Stimulated activated CD8-positive, alpha-beta memory T cell treated with anti-CD3 and anti-CD28 coated beads, Interleukin-15, amount 100 ng/mL, for 24 hours (primary cell): ENCODE measurements at places on chromosomes 2 and 18.

DNA sequence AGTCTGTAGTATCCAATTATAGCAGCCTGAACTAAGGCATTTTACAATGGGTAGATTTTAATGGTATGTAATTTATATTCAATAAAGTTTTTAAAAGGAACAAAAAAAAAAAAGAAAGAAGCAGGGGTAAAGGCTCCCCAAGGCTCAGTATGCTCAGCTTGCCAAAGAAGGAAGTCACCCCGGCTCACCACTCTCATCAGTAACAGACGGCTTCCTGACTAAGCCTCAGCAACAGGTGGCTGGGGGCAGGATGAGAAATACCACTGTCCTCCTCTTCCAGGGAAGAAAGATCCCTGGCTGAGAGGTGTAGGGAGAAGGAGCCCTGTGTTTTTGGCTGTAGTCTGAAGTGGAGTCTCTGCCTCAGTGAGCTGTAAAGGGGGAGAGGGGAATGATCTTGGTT lies 121.2 kb downstream of the ARHGEF4 start:
- no peak for DNase-seq

- DNase-seq = no peak
Measured at GRCh38 chr2:234794866-234795265, 157.0 kb upstream of the SH3BP4 start.

- no peak for DNase-seq
Measured at GRCh38 chr2:237692601-237693290, 65.4 kb downstream of the LRRFIP1 start.

DNA sequence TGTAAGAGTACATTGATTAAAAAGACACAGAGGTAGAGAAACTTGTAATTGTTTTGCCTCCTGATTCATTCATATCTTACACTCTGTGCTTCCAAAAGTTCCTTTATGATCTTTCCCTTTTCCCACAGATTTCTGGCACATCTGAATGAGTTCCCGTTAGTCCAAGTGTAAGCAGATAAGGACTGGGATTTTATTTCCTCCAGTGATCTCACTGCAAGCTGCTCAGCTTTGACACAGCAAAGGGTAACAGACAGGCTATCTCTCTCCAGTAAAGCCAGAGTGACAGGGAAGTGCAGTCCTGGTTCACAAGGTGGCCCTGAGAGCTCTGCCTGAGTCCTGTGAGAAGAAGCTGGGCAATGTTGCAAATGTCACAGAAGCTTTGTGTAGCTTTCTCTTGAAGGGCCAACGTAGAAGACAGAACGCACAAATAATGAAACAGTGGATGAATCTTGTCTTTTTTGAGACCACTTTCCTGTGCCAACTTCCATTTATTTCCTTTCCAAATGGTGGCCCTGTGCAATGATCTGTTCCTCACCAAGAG lies 32.5 kb upstream of the KCNE4 start:
- DNase-seq = no peak

- no peak for DNase-seq
Measured at GRCh38 chr18:49444581-49444980, 15.9 kb downstream of the DYM start.

DNA sequence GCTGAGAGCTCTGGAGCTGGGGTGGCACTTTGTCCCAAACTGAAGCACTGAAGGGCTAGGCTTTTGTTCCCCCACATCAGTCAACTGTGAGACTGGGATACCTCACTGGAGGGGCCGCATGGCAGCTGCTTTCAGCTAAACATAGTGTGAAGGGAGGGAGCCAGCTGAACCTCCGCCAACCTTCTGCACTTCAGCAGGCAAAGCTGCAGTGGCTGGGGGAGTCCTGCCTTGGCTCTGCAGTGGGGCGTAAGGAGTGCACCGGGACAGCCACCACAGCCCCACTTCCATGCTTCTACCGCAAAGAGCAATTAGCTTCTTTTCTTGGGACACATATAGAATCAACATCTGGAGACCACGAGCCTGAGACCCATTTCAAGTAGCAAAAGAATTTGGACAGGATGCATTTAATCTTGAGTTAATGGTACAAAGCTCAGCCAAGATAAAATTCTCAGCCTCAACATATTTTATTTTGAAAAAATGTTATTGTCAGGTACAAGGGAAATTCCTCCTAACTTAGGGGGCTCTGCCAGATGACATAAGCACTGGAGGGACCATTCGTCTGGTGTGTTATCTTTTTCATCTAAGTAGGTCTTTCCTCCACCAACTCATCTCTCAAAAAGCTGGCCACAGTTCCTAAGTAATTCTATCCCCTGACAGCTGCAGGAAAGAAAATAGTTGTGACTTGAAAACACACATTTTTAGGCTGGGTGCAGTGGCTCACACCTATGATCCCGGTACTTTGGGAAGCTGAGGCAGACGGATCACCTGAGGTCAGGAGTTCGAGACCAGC lies 25.6 kb upstream of the MYCN start:
- no peak for DNase-seq

- peak; percentile 43 for DNase-seq
Measured at GRCh38 chr2:191150600-191151330, at the start of gene STAT4. Gene STAT4 (minus strand): TSS chr2:191150994. CDS start chr2:191148203, 2,791 bp downstream.

DNA sequence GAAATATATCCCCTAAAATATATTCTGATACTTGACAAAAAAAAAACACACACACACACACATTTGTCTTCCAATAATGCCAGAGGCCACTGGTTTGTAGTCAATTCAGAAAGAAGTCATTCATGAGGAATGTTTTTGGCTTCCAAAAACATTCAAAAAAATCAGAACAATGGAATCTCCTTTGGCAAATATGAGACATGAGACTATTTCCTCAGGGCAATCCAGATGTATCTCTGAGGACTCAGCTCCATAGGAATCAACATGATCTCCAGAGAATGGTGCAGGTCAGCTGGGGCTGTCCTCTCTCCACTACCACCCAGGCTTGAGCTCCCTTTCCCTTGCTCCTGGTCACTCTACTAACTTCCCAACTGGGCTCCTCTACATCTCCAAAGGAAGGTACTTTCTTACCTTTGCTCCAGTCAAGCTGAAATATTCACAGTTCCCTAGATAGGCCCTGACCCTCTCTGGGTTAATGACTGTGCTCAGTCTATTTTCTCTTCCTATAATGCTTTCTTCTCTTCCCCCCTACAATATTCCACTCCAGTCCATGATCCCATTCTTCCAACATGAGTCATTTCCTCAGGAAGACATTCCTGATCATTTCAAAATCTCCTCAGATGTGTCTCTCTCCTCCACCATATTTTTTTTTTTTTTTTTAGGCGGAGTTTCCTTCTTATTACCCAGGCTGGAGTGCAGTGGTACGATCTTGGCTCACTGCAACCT lies 145.3 kb downstream of the C1D start:
- no peak for DNase-seq

DNA sequence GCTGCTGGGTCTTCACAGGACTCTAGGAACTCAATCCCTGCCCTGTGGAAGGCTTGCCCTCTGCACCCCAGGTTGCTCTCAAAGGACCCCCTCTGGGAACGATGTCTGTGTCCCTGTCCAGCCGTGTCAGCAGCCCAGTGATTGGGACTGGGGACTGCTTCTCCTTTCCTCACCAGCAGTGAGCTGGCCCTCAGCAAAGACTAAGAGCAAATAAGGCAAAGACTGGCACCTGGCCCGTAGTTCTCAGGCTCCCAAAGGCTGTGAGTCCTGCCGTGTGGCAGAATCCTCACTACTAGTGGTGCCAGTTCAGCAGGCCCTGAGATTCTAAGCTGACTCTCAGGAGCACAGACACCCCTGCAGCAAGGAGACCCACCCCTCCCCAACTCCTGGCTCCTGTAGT lies 47.8 kb downstream of the TMEM163 start:
- DNase-seq = no peak

DNA sequence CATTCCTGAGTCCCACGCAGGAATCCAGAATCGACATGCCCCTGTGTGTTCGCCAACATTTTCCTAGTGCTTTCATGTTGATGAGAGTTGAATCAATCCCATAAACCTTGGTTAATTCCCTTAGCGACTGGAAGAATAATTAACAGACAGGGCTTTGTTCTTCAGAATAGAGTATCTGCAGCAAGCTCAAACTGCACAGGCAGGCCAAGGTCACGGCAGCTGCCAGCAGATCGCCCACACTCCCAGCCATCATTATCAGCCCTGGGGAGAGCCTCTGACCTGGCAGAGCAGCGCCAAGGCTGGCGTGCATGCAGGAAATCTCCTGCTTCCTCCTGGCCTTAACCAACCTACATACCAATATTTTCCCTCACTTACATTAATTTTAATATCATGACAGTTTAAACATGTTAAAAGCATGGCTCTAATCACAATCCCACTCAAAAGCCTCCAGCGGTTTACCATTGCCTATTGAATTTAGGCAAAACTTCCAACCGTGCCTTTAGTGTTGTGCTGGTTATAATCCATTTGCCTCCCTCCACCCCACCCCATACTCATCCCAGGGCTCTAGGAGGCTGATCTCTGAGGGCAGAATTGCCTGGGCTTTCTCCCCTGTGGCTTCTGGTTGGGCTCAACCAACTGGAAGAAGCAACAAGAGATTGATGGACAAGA lies 46.8 kb upstream of the NCK2 start:
- DNase-seq = no peak

- no peak for DNase-seq
Measured at GRCh38 chr2:9634133-9634532, 3.3 kb upstream of the YWHAQ start.

GRCh38 chr2:232420463-232421188 lies 14.0 kb downstream of the ALPG start:
- DNase-seq = no peak

GRCh38 chr18:21735452-21736015 lies 5.1 kb upstream of the MIB1 start:
- DNase-seq = no peak

- DNase-seq = no peak
Measured at GRCh38 chr2:84796798-84797197, 84.1 kb downstream of the TRABD2A start.

DNA sequence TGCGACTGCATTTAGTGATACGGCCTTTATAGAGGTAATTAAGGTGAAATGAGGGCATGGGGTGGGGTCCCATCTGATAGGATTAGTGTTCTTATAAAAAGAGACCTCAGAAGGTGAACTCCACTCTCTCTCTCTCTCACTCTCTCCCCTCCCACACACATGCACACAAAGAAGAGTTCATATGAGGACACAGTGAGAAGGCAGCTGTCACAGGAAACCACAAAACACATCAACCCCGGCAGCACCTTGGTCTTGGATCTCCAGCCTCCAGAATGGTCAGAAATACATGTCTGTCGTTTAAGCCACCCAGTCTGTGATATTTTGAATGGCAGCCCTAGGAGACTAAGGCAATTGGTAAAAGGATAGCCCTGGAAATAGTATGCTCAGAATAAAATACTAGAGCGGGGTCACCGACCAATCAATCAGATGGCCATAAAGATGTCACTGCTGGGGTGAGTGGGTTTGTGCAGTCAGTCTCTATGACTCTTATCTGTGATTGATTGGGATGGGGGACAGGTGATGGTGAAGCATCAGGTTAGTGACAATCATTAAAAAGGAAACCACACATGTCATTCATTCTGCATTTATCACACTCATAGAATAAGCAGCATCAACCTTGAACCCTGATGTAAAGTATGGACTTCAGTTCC lies 118.9 kb upstream of the POU3F3 start:
- no peak for DNase-seq

DNA sequence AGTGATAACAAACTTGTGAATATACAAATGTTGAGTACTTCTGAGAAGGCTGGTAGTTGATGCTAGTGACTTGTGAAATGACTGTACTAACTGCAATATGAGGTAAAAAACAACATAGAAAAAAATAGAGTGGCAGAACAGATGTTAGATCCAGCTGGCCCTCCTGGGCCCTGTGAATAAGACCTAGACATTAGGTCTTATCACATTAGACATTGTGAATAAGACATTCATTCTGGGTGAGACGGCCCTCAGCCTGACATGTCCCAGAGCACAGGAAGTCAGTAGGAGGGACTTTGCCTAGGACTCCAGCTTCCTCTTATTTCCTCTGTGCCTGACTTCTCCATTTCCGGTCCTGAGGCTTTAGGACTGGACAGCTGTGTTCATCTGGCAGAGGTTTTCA lies 22.9 kb downstream of the DOK1 start:
- no peak for DNase-seq

- no peak for DNase-seq
Measured at GRCh38 chr2:181836583-181836982, 54.9 kb upstream of the ITPRID2 start.

DNA sequence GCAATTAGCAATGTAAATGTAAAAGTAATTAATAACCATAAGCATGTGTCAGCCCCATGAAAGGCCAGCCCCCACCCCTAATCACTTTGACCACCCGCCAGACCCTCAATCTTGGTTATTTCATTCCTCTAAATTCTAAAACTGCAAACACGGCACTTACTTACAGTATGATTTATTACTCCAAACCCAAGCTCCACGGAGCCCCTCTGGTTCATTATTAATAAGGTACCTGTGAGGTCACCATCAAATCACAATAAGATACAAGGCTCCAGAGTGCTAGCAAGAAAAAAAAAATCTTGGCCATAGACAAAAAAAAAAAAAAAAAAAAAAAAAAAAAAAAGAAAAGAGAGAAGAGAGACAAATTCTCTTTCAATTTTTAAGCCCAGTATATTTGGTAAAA lies 879.5 kb downstream of the TDRD15 start:
- no peak for DNase-seq

DNA sequence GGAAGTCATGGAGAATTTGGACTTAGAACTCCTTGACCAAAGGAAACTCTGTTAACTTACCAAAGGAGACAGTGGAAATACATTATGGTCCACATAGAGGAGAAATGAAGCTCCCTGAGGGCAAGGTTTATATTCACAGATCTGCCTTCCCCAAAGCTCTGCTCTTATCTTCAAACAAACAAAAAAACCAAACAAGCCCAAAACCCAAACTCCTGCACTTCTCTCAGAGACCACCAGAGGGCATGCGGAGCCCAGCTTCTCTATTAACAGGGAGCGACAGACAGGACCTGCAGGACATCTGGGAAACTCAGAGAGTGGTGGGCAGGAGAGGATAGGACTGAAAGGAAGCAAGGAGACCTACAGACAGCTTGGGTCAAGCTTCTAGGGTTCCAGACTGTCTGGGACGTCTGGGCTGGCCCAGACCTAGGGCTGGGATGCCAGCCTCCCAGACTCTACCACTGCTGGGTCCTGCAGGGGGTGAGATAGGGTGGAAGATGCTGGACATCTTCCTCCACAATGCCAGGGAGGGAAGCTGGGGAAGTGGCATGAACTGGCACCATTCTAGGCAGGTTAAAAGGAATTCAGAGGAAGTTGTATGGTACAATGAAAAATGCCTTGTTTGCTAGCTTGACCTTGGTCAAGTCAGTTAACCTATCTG lies 4.0 kb upstream of the WNT10A start:
- DNase-seq = no peak

GRCh38 chr2:164028814-164029534 lies 293.2 kb upstream of the FIGN start:
- no peak for DNase-seq

- DNase-seq = no peak
Measured at GRCh38 chr2:95700519-95700918, 108.7 kb downstream of the TRIM43 start.

DNA sequence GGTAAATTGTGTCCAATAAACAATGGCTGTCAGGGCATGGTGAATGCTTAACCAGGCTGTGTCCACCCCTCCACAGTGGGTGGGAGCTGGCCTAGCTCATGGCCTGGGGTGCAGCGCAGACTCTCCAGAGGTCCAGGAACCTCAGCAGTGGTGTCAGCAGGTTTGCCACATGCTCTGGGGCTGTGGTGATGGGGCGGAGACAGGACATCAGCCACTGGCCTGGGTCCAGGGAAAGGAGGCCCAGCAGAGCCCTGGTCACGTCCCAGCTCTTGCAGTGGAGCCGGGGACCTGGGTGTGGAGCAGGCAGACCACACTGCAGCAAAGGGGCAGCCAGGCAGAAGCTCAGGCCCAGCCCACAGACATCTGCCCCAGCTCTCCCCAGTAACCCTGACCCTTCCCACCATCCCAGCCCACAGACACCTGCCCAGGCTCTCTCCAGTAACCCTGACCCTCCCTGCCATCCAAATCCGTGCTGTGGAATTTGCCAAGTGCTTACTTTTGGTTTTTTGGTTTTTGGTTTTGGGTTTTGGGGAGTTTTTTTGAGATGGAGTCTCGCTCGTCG lies 13.8 kb upstream of the KIF1A start:
- no peak for DNase-seq
